Lung (tissue), 17 donors: ENCODE measurements at places on chromosomes 6 and 20. TPM values are rescaled to one million over a fixed set of nuclear protein-coding genes. Genes with fewer than 3 reads are reported as not detected.

- no peak for DNase-seq
These were observed 127.1 kb upstream of the MLIP start for GRCh38 chr6:53984163-53984562.

- peak; percentile 11 for DNase-seq
These were observed 24.7 kb downstream of the TTLL9 start for GRCh38 chr20:31894980-31895675.

DNA sequence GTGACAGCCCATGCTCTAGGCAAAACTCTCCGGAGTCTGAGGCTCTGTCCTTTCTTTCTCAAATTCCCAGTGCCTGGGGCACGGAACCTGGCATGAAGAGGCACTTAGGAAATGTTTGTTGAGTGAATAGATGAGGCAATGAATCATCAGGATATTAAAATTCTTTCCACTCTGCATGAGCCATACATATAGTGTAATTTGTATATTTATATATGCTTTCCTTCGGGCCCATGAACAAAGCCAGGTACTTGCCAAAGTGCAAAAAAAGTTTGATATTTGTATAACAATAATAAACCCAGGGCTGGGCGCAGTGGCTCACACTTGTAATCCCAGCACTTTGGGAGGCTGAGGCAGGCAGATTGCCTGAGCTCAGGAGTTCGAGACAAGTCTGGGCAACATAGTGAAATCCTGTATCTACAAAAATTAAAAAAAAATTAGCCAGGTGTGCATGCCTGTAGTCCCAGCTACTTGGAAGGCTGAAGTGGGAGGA, 212.3 kb upstream of the ZNF217 start:
- no peak for DNase-seq

DNA sequence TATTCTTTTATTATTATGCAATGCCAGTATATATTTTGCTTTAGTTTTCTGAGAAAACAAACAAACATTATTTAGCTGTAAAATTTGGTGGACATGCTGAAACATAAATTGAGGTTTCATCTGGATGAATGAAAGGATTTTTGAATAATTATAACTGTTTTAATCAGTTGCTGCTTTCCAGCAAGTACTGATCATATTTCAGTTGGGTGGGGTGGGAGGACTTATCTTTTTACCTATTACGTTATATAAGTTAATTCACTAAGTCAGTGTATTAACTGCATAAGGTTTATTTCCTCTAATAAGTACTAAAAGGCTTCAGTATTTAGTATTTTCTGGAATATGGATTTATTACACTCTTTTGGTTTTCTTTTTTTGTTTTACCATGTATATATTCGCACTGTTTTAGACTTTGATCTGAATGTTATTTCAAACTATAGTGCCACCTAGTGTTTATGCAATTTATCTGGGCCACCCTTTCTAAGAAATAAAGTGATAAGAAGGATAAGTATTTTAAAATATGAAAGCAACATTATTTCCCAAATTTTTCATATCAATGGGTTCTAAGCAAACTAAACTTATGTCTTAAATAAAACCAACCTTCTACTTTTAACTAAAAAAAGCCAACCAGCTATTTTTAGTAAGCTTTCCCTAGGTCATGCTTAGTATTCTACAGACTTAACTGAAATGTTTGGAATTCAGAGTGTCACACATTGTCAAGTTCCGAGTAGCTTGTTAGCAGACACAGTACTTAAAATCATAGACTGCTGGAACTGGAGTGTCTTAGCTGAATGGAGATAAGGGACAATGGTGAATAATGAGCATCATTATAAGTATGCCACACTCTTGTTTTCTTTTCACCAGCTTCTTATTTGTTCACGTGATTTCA, 105.4 kb upstream of the MCHR2 start:
- no peak for DNase-seq

GRCh38 chr20:5220321-5221060, 93.7 kb downstream of the CDS2 start:
- DNase-seq = no peak

- DNase-seq = no peak
These were observed 21.2 kb upstream of the MAPK13 start for GRCh38 chr6:36109092-36109491.

- DNase-seq = no peak
These were observed 18.8 kb downstream of the OR2A4 start for GRCh38 chr6:131682442-131682841.

DNA sequence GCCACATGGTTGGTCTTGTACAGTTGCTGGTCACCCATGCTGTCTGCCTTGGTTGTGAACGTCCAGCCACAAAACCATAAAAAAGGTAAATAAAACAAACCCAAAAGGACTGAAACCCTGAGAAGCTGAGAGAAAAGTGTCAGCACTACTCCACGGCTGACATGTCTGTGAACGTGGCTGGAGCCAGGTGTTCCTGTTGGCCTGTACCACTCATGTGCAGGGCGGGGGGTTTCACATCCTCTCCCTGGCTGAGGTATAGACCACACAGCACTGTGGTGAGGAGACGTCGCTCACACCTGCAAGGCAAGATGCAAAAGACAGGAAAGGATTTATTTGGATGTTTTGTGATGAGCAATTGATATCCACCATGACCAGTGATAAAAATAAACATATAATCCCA, 51.9 kb upstream of the MRPS10 start:
- DNase-seq = no peak

GRCh38 chr6:95431637-95432228, 145.6 kb upstream of the MANEA start:
- DNase-seq = peak; percentile 58

DNA sequence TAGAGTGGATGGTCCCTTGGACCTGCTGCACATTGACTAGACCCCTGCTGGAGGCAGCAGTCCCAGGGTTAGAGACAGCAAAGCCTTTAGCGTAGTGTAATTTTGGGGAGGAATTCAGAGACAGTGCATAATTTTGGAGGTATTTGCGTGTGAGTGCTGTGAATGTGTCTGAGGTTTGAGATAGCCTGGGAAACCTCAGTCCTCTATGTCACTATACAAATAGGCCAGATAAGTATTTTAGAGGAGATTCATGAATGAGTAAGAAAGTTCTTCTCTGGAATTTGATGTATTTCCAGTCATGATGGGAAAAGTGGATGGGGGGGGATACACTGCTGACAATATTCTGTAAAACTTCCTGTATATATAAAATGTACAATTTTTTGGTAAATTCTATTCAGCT, 25.8 kb upstream of the MTRF1L start:
- DNase-seq = no peak

DNA sequence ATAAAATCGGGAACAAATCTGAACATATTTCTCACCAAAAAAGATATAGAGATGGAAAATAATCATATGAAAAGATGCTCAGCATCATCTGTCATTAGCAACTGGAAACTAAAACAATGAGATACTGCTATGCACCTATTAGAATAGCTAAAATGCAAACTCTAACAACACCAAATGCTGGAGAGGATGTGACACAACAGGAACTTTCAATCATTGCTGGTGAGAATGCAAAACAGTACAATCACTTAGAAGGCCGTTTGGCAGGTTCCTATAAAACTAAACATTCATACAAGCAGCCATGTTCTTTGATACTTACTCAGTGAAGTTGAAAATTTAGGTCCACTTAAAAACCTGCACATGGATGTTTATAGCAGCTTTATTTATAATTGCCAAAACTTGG, 67.0 kb downstream of the FAM50B start:
- DNase-seq = no peak

DNA sequence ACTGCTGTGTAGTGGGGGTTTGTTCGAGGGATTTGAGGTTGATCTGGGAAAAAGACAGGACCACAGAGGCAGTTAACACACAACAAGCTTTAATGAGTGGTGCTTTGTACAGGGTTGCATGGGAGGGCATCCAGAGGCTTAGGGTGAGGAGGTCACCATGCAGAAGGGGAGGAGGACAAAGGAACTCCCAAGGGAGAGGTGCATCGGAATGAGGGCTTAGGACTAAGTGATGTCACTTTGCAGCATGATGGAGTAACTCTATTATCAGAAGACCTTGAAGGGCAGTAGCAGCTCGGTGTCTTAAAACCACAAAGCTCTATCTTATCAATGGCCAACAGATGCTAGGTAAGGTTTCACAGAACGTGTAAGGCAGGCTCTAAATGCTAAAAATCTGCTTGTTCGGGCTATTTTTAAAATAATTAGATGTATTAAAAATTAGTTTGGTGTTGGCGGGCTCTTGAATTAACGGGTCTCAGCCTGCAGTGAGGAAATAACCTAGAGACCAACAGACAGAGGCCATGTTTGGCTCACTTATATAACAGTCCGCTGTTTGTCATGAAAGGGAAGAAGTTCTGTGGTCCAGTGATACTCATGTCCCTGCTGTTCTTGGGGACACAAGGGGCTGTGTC, 37.9 kb downstream of the MAN1A1 start:
- DNase-seq = no peak

- DNase-seq = no peak
These were observed 157.0 kb downstream of the PLCB4 start for GRCh38 chr20:9225879-9226278.

GRCh38 chr6:161487217-161487531, 213.3 kb upstream of the AGPAT4 start:
- no peak for DNase-seq

GRCh38 chr20:2703716-2704475, 11.3 kb downstream of the EBF4 start:
- DNase-seq = no peak

ECHDC1 gene
- 56.5 TPM for polyA plus RNA-seq

TP53TG5 gene
- 0.03 TPM for polyA plus RNA-seq

GPLD1 gene
- 1.1 TPM for polyA plus RNA-seq

RBPJL gene
- not detected for polyA plus RNA-seq
